NCI-H2107 (cell line): ENCODE measurements at places on chromosomes 1 and 21.
A peak's percentile ranks its signal among the peaks of the same experiment; 100 is the strongest.

- DNase-seq, result no peak
Observed at GRCh38 chr1:26274801-26275425, 5.0 kb upstream of the SH3BGRL3 start.

- no peak for DNase-seq
Observed at GRCh38 chr1:119133987-119134386, 6.5 kb downstream of the WARS2 start.

DNA sequence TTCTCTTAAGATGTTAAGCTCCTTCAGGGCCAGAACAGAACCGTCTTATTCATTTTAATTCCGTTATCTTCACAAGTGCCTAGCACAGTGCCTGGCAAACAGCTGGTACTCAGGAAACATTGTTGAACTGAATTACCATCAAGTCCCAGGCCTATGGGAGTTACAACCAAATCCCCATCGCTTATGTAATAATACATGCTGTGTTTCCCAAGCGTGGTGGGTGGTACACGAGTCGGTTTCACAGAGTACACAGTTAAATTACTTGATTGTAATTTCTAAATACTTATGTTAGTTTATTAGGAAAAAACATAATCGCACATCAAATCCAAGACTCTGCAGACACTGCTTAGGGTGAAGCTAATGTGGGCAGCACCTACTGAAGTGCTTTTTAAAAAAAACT lies 1.0 kb downstream of the ANGEL2 start:
- DNase-seq, result no peak

DNA sequence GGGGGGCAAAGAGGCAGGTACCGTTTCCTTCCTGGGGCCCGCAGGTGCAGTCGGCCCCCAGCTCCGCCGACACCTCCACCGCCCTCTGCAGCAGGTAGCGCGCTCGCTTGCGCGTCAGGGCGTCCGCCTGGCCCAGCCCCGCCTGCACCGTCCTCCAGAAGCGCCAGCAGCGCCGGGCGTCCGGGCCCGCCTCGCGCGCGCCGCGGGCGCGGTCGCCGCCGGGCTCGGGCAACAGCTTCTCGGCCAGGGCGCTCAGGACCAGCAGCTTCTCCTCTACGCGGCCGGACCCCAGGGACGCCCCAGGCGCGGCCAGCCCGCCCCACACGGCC lies 863 bp downstream of the TARBP1 start:
- peak; percentile 38 for DNase-seq

GRCh38 chr1:17265162-17265561 lies 16.3 kb downstream of the PADI3 start:
- no peak for DNase-seq

- DNase-seq, result no peak
Observed at GRCh38 chr1:62327360-62328055, 8.3 kb upstream of the KANK4 start.

GRCh38 chr1:116134476-116134773 lies 23.2 kb downstream of the MAB21L3 start:
- no peak for DNase-seq

DNA sequence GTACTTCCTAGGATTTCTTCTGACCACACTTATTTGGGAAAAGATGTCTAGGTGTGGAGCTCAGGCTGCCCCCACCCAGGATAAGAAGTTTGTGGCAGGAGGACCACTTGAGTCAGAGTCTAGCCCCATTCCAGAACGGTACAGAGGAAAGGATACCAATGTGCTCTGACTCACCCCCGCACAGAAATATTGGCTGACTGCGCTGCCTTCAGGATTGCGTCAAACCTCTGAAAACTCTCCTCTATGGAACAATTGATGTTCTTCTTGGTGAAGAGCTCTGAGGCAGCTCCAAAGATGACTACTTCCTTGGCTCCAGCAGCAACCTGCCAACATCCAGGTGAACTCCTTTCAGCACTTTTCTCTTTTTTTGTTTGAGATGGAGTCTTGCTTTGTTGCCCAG lies 11.2 kb downstream of the HMGCL start:
- no peak for DNase-seq

GRCh38 chr1:77400781-77401180 lies 119.0 kb downstream of the AK5 start:
- DNase-seq, result no peak

DNA sequence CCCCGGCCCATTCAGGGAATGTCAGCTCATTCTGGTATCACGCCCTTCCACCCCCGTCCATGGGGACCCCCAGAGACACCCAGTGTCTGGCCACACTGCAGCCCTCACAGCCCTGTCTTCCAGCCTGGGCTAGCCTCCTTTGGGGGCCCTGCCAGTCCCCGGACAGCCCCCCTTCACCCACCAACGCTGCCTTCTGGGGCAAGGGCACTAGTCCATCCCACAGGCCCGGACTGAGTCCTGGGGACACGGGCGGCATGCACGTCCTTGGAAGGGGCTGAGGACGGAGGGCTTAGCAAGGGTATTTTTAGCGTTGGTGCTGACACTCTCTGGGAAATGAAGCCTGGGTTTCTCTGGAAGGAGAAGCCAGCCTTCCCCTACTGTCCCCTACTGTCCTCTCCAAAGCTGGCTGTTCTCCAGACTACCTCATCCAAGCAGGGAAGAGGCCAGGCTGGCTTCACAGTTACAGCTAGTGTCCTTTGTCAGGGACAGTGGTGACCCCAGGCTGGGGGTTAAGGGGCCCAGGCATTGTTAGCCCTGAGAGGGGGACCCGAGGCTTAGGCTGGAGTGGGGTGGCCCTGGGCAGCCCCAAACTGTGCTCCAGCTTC lies 39.5 kb downstream of the COQ8A start:
- DNase-seq, result no peak

DNA sequence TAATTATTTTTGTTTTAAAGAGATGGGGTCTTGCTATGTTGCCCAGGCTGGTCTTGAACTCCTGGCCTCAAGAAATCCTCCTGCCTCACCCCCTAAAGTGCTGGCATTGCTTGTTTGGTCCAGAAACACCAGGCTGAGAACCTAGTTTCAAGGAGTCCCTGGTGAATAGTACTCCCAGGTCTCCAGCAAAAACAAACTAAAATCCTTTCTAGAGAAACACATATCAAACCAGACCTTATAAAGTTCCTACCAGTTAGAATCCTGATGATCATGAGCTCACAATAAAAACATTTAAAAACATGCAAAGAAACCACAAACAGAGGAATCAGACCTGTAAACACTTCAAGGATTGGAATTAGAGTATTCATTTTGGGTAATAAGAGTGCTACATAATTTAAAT lies 34.4 kb upstream of the PADI1 start:
- DNase-seq, result no peak

- no peak for DNase-seq
Observed at GRCh38 chr1:182603646-182604174, 479 bp downstream of the RGS16 start.

GRCh38 chr1:61064673-61065072 lies 17.7 kb upstream of the NFIA start:
- DNase-seq, result no peak

GRCh38 chr1:191912517-191912916 lies 245.7 kb upstream of the RGS18 start:
- no peak for DNase-seq

DNA sequence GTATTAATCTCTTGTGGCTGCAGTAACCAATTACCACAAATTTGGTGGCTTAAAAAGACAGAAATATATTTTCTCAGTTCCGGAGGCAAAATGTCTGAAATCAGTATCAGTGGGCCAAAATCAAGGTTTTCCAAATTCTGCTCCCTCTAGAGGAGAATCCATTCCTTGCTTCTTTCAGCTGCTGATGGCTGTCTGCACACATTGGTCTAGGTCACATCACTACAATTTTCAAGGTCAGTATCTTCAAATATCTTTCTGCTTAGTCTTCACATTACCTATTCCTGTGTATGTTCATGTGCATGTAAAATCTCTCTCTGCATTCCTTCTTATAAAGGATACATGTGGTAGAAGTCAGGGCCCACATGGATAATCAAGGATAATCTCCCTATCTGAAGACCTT lies 999.4 kb downstream of the KCNT2 start:
- no peak for DNase-seq

GRCh38 chr1:213724640-213725536 lies 262.9 kb upstream of the PROX1 start:
- no peak for DNase-seq

DNA sequence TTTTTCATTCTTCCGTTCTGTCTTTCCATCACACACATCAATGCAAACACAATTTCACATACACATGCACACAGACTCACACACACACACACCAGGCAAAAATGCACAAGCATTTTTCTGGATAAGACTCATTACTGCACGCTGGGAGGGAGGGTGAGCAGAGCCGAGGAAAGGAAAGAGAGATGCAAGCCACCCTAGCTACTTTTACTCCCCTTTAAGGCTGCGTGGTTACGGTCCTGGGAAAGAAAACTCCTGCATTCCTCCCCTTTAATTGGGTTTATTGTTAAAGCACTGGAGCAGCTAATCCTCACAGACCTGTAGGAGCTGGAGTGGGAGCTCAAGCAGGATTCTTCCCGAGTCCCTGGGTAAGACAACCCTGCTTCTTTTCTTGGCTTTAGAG lies at the start of gene CAMK1G:
Gene CAMK1G (plus strand): TSS at position 307 of the 400 bp plus-strand sequence. CDS start 11,270 bp downstream, outside the sequence.
- DNase-seq, result no peak

DNA sequence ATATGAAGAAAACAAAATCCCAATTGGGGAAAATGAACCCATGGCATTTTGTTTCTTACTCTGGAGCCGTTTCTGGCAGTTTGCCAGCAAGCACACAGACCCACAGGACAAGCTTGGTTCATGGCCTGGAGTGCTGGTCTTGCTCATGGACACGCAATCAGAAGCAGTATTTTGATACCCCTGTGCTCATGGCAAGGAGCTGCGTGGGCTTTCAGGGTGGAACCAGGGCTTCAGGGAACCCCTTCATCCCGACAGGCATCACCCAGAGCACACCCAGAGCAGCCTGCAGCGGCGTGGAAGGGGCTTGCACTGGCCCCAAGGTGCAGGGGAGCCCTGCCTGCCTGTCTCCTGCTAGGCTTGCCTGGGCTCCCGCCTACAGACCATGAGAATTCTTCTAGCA lies 45.4 kb upstream of the PCBP3 start:
- no peak for DNase-seq

DNA sequence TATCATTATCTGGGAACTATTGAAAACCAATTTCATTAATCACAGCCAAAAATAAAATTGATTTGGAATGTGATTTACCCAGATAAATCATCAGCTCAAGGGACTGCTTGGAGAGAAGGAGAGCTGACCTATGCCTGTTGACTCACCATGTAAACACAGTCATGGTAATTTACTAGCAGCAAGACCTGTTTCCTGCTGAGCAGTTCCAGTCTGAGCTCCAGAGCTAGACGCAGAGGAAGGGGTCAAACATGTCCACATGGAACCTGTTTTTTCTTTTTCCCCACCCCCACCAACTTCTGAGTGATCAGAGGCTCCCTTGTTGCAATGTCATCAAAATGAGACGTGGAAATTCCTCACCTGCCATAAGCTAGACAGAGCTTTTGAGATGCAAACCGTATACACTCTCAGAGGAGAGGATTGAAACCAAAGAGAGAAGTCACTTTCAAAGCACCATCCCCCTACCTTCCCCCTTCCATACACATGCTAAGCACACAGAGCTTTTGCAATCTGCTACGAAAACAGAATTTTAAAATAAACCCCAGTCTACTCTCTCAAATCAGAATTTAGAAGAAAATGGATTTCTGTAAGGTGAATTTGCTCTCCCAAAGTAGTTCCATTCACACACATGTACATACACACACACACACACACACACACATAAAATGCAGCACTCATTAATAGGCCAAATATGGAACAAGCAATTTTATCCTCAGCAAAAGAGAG lies 55.9 kb upstream of the PTGFRN start:
- no peak for DNase-seq

- DNase-seq, result no peak
Observed at GRCh38 chr1:100396651-100397050, 44.3 kb downstream of the CDC14A start.

- DNase-seq, result no peak
Observed at GRCh38 chr21:32726839-32727686, 750 bp downstream of the SYNJ1 start.

GRCh38 chr1:200379432-200379757 lies 30.4 kb downstream of the ZNF281 start:
- no peak for DNase-seq

DNA sequence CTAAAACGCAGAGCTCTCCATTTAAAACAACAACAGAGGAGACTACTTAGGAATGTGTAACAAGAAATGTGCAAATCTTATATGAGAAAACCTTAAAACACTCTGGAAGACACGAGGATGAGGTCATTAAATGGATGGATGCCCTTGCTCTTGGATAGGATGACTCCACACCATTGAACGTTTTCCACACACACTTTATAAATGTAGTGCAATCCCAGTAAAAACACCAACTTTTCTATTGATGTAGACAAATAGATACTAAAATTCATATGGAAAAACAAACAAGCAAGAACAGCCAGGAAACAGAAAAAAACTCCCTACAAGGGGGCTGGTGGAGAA lies 18.4 kb upstream of the COL6A1 start:
- DNase-seq, result no peak

- DNase-seq, result no peak
Observed at GRCh38 chr1:156409439-156409838, 40.4 kb downstream of the RHBG start.

GRCh38 chr1:173267453-173267945 lies 60.4 kb upstream of the TNFSF4 start:
- no peak for DNase-seq

DNA sequence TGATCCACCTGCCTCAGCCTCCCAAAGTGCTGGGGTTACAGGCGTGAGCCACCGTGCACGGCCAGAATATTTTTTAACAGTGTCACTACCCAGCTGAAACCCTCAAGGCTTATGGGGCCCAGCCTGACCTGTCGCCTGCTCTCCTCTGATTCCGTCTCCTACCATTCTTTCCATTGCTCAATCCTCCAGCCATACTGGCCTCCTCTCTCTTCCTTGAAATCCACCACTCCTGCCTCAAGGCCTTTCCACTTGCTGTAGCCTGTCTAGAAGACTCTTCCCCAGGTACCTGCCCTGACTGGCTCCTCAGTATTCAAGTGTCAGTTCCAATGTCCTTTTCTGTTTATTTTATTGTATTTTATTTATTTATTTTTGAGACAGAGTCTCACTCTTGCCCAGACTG lies 53.9 kb downstream of the YARS1 start:
- DNase-seq, result no peak

GRCh38 chr1:232333419-232333767 lies 296.5 kb downstream of the SIPA1L2 start:
- no peak for DNase-seq

GRCh38 chr21:42245331-42246193 lies 26.6 kb downstream of the ABCG1 start:
- DNase-seq, result no peak
